ENCODE measurements at places on chromosomes 12 and 14. TPM values are rescaled to one million over a fixed set of nuclear protein-coding genes. Genes with fewer than 3 reads are reported as not detected.

COCH gene
- total RNA-seq, result not detected

TBX3 gene
- not detected for total RNA-seq

ERG28 gene
- 13.9 TPM for total RNA-seq

SDR9C7 gene
- not detected for total RNA-seq

GPR33 gene
- not detected for total RNA-seq

CD69 gene
- total RNA-seq, result 31.0 TPM

DDX47 gene
- total RNA-seq, result 66.6 TPM

PRPH gene
- 0.39 TPM for total RNA-seq

B4GALNT3 gene
- total RNA-seq, result 2.1 TPM

MGAT4C gene
- not detected for total RNA-seq

FAM161B gene
- total RNA-seq, result 6.5 TPM

FAM90A1 gene
- not detected for total RNA-seq
